T47D (cell line): ENCODE measurements at places on chromosomes 2 and 18.

GRCh38 chr2:74206180-74206688 is 7.8 kb downstream of the MTHFD2 start:
- DNase-seq = no peak

DNA sequence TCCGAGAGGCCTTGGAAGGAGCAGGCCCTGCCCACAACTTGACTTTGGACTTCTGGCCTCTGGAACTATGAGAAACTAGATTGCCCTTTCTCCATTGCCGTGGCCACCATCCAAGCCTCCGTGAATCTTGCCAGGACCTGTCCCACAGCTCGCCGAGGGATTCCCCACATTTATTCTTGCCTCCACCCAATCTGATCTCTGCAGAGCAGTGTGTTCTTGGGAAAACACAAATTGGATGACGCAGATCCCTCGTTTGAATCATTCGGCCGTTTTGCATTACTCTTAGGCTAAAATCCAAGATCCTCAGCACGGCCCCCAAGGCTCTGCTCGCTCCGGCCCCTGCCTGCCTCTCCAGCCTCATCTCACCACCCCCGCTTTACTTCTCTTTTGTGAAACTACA is 364.2 kb downstream of the ZNF516 start:
- DNase-seq = no peak

DNA sequence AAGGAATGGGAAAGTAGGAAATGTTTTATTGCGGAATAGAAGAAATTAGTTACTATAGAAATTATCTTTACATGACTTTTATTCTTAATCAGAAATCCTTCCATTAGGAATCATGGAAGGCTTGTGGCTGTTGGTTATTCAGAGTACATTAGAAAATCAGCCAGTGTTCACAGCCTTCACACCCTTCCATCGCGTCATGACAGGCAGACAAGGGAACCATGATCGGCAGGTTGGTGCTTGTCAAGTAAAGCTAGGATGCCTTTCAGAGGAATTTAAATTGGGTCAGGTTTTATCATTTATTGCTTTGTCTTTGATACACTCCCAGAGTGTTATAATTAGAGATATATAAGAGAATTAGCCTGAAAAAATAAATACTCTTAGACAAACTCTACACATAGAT is 400.6 kb downstream of the THSD7B start:
- DNase-seq = no peak

- DNase-seq = no peak
Observed at GRCh38 chr2:22600999-22601398, 784.0 kb upstream of the KLHL29 start.

GRCh38 chr18:1227025-1227424 is 322.4 kb downstream of the ADCYAP1 start:
- DNase-seq = no peak

GRCh38 chr2:144374163-144374661 is 145.7 kb downstream of the ZEB2 start:
- DNase-seq = no peak

DNA sequence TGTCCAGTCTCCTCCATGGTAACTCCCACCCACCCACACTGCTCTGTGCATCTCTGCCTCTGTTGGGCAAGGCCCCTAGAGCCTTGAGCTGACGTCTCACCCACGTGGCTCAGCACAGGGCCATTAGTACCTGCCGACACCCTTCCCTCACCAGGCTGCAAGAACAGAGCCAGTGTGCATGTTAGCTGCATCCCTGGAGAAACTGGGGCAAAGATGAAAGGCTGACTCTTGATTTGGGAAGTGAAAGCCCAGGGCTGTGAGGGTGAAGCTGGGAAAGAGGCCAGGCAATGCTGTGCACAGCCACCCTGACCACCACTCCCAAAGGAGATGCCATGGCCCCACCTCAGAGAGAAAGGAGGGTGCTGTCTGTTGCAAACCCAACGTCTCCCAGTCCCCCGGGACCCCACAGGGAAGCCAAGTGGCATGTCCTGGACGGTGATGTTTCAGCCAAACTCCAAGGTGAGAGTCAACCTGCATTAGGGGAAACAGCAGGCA is 20.0 kb upstream of the HPCAL1 start:
- no peak for DNase-seq

GRCh38 chr2:215966274-215966673 is 47.1 kb downstream of the MREG start:
- no peak for DNase-seq

GRCh38 chr18:41009926-41010325 is 945.1 kb upstream of the PIK3C3 start:
- no peak for DNase-seq

- no peak for DNase-seq
Observed at GRCh38 chr2:225055714-225056113, 13.4 kb upstream of the DOCK10 start.

DNA sequence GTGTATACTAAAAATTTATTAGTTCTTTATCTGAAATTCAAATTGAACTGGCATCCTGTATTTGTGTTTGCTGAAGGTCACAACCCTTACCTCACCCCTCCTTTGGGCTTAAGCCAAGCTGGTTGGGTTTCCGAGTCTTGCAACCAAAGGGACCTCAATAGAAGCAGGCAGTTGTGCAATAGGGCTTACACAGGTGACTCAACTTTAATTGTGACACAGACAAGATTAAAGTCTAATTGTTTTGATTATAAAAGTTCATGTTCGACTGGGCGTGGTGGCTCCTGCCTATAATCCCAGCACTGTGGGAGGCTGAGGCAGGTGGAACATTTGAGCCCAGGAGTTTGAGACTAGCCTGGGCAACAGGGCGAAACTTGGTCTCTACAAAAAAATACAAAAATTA is 71.5 kb downstream of the RAB31 start:
- no peak for DNase-seq

GRCh38 chr2:28233164-28233676 is 159.4 kb upstream of the FOSL2 start:
- no peak for DNase-seq

- DNase-seq = no peak
Observed at GRCh38 chr2:157375384-157375783, 49.8 kb upstream of the ERMN start.

GRCh38 chr2:174827371-174828369 is 63.4 kb upstream of the CHRNA1 start:
- DNase-seq = no peak

- DNase-seq = no peak
Observed at GRCh38 chr2:719191-719590, 42.0 kb upstream of the TMEM18 start.

DNA sequence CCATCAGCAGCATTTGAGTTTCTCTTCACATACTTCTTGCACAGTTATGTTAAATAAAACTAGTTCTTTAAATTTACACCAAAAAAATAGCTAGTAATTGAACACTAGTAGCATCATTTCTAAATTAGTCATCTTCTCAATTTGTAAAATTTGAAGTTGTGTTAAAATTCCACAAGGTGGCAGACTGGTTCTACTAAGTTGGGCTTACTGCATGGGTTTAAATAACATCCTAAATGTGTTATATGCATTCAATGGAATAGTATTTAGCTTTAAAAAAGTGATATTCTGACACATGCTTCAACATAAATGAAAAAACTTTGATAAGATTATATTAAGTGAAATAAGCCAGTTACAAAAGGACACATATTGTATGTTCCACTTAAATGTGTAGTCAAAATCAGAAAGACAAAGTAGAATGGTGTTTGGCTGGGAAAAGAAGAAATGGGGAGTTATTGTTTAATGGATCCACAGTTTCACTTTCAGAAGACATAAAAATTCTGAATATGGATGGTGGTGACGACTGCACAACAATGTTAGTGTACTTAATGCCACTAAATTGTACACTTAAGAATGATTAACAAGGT is 28.7 kb upstream of the RPRD1A start:
- DNase-seq = peak; percentile 66

DNA sequence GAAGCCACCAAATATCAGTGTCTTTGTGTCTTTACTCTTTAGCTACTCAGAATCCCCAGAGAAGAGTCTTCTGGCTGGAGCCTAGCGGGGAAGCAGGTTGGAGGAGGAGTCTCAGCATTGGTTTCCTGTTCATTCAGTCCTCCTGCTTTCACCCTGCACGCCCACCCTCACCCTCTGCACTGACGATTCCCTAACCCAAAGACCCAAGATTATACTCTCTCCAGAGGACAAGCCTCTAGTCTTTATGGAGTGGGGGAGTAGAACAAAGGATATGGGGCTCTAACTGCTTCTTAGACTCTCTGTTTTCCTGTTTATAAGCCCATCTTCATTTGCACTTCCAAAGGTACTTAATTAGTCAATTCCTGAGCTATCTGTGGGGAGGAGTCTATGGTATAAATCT is 338.8 kb downstream of the AGPS start:
- DNase-seq = no peak

DNA sequence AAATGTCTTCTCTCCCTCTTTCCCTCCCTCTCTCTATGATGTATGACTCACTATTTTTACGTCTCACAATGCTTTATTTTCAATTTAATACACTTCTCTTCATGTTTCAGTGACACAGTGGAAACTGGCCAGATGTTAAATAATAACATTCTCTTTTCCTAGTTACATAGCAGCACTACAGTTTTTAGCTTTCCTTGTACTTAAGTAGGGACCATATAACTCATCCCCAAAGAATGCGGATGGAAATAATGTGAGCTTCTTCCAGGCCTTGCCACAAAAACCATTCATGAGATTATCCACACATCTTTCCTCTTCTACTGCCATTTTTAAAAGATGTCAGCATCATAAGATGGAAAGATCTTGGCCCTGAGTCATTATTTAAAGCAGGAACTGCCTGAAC is 789.4 kb downstream of the LRP1B start:
- DNase-seq = no peak

DNA sequence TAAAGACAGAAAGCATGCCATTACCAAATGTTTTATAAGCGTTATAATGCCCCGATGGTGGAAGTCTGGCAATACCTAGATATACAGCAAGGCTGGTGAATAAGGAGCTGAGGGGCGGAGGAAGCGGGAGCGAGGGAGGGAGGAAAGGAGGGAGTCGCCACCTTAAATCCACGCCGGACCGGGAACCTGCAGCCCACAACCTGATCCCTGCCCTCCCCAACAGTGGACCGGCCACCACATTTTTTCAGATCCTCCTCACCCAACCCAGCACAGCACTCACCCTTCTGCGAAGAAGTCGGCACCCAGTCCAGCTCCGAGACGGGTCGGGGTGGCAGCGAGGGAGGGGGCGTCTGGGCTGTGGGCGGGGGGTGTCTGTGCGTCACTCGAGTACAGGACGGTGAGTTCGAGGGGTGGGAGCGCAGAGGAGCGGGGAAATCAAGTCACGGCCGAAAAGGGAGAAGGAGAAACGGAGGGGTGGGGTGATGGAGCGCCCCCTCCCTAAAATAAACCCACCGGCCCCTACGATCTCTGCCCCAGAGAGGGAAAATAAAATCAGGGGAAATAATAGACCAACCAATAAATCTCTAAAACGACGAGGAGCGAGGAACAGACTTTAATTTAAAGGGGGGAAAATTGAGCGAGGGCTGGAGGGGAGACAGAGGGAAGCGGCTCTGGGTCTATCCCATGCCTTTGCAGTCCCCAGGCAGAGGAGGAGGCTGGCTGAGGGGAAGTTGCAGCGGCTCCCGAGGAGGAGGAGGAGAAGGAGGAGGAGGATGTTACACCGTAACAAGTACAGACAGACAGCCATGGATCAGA is 96.5 kb upstream of the SERTAD2 start:
- peak; percentile 53 for DNase-seq

GRCh38 chr2:118806797-118807667 is 40.4 kb downstream of the EN1 start:
- DNase-seq = no peak

- DNase-seq = no peak
Observed at GRCh38 chr2:107282135-107282534, 396.2 kb upstream of the ST6GAL2 start.

DNA sequence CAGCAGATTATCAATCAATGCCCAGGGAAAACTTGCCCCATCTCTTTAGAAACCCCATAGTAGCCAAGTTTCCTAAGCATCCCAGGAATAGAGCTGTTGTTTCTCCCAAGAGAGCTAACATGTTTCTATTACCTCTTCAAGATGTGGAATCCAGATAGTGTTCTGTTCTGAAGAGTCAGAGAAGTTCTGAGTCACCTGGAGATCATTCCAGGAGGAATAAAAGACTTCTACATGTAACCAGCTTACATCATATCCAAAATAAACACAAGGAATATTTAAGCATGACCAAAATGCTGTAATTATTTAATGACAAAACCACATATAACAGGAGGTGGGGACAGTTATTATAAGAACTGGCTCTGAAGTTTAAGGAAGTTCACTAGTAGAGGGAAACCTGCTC is 51.0 kb upstream of the GORASP2 start:
- no peak for DNase-seq

- DNase-seq = no peak
Observed at GRCh38 chr2:28274911-28275685, 117.6 kb upstream of the FOSL2 start.

DNA sequence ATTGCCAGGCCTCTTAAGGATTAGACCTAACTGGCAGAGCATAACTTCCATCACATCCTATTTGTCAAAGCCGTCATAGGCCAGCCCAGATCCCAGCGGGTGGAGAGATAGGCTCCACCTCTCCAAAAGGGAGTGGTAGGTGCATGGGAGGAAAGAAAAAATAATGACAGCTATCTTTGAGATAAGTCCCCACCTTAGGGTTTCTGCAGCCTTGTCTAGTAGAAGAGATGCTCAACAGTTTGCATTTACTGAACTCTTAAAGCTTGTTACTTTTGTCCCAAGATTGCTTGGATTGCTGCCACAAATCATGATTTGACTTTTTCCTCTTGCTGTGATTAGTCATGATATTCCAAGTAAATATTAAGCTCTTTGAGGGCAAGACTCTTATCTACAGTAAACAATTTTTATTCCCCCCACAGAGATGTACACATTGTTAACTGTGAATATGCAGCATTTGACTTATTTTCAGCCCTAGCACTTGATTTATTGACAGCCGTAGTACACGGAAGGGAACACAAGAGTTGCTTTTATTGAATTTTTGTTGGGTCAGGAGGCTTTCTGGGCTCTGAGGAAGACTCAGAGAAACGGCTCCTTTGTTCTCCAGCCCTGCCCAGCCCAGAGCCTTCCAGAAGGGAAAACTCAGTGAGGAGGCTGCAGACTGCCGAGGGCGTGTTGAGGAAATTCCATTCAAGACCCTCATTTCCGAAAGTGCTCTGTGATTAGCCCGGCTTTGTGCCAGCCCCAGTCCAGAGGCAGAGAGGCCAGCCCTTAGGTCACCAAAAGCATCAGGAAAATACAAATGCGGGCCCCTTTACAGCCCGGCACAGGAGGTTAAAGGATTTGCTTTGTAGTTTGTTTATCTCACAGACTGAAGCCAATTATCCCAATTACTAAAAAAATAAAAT is 75.5 kb upstream of the ZNF532 start:
- no peak for DNase-seq

- DNase-seq = no peak
Observed at GRCh38 chr2:68411397-68412126, 46.5 kb downstream of the PLEK start.

DNA sequence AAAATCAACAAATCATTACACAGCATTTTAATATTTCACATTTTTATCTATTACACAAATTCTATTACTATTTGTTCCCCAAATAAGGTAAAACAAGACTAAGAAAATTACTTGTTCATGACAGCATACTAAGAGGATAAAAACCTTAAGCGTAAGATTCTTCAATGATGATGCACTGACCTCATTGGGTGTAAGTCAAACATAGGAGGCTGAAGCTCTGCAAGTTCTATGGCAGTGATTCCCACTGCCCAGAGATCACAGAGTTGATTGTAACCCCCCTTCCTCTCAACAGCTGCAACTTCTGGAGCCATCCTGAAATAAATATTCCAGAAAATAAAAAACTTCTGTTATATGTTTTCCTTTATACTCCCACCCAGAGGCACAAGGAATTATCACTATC is 82.2 kb upstream of the CDKL4 start:
- no peak for DNase-seq
